Stimulated activated naive CD4-positive, alpha-beta T cell treated with Interleukin-2 at 50 U/mL for 16 hours (primary cell): ENCODE measurements at places on chromosomes 4 and X.

- DNase-seq = no peak
These were observed 11.1 kb upstream of the GPM6A start for GRCh38 chr4:175823015-175823742.

- DNase-seq = no peak
These were observed 57.3 kb upstream of the SHISA3 start for GRCh38 chr4:42339935-42340406.

DNA sequence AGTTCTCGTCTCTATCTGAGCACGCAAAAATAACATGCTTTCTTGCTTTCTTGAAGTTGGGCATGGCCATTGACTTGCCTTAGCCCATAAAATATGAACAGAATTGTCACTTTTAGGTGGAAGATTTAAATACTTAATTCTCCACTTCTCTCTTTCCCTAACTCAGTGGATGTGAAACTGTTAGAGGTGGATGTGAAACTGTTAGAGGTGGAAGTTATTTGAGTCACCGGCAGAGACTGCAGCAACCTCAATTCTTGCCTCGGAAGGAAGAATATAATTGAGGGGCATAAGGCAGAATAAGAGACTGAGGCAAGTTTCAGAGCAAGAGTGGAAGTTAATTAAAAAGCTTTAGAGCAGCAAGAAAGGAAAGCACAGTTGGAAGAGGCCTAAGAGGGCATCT is 2.8 kb upstream of the PARM1 start:
- DNase-seq = no peak

DNA sequence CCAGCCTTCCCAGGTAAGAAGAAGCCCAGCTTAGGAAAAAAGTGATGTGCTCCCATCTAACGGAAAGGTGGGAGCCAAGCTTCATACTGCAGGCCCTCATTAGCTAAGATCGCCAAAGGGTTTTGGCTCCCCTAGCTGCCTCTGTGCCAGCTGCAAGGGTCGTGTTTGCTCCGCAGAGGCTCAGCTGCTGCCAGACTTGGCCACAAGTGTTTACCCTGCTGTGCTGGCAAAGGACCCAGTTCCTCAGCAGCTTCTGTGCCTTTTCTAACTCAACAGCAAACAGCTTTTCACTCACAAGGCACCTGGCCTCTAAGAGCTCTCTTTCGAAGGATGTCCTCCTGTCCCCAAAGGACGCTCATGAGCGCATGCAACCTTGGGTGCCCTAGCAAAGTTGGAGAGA is 12.2 kb upstream of the VMA21 start:
- DNase-seq = no peak

- no peak for DNase-seq
These were observed 81.4 kb upstream of the GPR34 start for GRCh38 chrX:41607264-41607832.

DNA sequence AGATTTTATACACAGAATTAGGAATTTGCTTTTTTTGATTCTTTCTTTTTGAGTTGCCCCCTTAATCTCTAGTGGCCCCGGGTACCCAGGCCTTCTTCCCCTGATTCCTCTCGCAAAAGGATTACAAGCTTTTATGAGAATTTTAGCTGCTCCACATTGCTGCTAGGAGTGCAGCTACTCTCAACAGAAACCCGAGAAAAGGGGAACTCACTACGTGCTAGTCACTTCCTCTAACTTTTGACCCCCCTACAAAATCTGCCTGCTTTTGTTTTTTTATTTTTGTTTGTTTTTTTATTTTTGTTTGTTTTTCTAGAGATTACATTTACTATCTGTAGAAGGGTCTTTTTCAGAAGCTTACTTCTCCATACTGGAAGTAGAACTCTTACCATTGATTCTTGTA is 64.1 kb downstream of the ZNF81 start:
- no peak for DNase-seq

- no peak for DNase-seq
These were observed 13.8 kb downstream of the SH3BP2 start for GRCh38 chr4:2806390-2807355.

DNA sequence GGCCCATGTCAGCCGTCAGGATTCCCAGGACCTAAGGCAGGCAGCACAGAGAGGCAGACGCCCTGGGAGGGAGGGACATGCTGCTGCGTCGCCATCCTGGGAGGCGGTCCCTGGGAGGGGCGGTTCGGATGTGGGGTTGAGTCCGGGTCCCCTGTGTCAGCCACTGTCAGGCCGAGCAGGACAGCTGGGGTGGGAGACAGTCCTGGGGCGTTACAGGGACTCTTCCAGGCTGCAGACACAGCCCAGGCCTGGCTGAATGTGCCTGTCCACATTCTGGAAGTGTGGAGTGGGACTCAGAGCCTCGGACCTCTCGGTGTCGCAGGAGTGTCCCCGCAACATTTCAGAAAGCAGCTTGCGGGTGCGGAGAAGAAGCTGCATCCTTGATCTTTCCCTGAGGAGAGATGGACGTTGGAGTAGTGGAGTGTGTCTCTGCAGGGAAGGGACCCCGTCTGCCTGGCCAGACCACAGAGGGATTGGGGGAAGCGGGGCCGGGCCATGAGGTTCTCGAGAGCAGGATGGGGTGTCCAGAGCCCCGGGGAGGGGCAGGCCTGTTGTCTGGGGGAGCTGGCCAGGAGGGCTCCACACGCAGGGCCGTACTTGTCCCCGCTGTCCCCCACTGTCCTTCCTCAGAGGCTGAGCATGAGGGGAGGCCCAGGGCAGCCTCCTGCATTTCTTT is 6.1 kb downstream of the AKAP17A start:
- DNase-seq = no peak

DNA sequence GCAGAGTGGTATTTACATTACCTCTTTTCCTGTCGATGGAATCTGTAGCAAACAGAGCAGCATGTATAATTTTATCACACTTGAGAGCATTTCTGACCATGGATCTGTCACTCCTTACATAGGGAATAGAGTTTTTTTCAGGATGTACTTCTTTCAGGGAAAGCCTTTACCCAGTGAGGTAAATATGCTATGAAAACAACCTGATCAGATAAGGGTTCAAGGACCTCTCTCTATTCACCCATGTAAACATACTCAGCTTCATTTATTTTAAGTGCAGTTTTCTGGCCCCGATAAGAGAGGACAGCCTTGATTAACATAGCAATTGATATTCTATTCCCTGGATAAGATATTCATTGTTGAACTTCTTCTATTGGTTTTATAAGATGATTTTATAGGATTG is 87.3 kb upstream of the ESX1 start:
- no peak for DNase-seq
